Transverse colon (tissue), 4 donors: ENCODE measurements at places on chromosomes 11 and 22.

- peak overlapping the region; percentile 100 for H3K27ac ChIP-seq
- H3K4me3 ChIP-seq: no peak overlapping the region
- no peaks in the 10 kb centered on the region for H3K27me3 ChIP-seq
- peak; percentile 18 for DNase-seq
- H3K4me1 ChIP-seq: peaks cover 33% of the 10 kb centered on the region
- peaks cover 9% of the 10 kb centered on the region for H3K36me3 ChIP-seq
These were observed 2.8 kb downstream of the CFL1 start for GRCh38 chr11:65854852-65855837.

DNA sequence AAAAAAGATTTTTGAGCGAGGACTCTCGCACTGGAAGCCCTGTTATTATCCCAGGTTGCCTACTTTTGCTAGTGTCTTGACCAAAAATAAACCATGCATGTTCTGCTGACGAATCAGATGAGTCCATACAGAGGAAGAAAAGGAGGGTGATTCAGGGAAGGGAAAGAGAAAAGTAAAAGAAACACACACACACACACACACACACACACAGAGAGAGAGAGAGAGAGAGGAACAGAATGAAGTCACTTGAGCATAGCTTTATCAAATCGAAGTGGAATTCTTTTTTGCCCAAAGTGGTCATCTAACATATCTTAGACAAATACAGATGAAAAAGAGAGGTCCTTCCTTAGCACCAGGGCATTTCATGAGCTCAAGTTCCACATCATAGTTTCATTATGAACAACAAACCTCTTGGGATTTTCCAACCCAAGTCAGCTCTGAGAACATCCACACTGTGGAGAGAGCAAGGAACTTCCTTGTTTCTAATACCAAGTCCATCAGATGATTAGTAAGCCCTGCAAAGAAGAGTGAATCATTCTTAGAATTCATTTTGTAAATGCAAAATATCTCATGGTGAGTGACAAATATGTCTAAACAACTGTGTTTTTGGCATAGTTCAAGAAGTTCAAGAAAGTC is 7.7 kb upstream of the MMP12 start:
- no peak overlapping the region for H3K27ac ChIP-seq
- no peaks in the 10 kb centered on the region for H3K27me3 ChIP-seq
- DNase-seq: no peak
- no peak overlapping the region for H3K4me3 ChIP-seq

DNA sequence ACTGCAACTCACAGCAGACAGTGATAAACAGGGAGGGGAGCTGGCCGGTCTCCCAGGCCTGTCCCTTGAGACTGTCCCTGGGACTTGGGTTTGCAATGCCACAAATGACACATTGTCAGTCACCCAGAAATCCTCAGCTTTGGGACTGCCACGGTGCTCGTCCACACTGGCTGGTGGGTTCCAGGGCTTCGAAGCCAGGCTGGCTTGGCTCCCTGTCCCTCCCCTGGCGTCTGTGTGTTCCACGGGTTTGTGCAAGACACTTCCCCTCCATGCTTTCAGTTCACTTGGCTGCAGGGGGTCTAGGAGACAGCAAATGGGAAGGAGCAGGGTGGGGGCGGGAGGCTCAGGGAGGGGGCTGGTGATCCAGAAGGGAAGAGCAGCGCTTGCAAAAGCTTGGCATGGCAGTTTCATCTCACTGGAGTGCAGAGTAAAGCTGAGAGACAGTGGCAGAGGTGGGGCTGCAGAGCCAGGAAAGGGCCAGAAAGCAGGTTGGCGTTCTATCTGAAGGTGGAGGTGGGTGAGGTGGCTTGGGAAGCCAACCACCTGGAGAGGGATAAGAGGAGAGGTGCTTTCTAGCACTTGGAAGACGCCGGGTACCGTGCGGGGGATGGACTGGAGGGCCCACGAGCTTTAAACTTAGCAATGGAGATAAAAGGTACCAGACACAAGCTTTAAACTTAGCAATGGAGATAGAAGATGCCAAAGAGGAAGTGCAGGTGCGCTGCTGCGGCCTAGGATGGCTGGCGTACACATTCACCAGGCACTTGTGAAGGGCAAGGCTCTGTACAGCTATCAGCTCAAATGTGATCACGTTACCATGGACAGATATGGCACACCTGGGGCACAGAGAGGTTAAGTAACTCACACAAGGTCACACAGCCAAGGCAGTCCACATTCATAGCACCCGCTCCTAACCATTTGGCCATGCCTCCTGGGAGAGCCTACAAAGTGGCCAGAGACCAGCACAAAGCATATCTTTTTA is 86.4 kb upstream of the SHISAL1 start:
- DNase-seq: peak; percentile 1
- no peak overlapping the region for H3K4me3 ChIP-seq
- H3K27ac ChIP-seq: no peak overlapping the region
- H3K27me3 ChIP-seq: no peaks in the 10 kb centered on the region

DNA sequence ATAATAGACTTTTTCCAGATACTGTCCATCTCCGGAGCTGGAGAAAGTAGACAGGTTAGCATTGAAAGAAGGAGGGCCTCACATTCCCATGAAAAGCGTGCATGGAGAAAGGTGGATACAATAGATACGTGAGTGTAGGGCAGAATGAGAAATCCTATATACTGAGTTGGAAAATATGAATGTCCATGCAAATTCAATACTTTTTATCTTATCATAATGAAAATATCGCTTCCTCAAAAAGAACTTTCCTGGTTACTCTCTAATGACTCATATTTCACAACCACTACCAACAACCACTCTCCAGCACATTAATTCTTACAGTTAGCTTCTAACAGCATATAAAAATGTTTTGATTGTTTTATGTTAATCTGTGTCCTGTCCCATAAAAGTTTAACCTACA is 22.0 kb upstream of the MS4A6A start:
- H3K27me3 ChIP-seq: no peaks in the 10 kb centered on the region
- no peaks in the 10 kb centered on the region for H3K4me1 ChIP-seq
- H3K27ac ChIP-seq: no peak overlapping the region
- no peak for DNase-seq
